Suppressor macrophage treated with lipopolysaccharide for 4 hours (primary cell): ENCODE measurements at places on chromosomes 2 and 18.
A peak's percentile ranks its signal among the peaks of the same experiment; 100 is the strongest.

DNA sequence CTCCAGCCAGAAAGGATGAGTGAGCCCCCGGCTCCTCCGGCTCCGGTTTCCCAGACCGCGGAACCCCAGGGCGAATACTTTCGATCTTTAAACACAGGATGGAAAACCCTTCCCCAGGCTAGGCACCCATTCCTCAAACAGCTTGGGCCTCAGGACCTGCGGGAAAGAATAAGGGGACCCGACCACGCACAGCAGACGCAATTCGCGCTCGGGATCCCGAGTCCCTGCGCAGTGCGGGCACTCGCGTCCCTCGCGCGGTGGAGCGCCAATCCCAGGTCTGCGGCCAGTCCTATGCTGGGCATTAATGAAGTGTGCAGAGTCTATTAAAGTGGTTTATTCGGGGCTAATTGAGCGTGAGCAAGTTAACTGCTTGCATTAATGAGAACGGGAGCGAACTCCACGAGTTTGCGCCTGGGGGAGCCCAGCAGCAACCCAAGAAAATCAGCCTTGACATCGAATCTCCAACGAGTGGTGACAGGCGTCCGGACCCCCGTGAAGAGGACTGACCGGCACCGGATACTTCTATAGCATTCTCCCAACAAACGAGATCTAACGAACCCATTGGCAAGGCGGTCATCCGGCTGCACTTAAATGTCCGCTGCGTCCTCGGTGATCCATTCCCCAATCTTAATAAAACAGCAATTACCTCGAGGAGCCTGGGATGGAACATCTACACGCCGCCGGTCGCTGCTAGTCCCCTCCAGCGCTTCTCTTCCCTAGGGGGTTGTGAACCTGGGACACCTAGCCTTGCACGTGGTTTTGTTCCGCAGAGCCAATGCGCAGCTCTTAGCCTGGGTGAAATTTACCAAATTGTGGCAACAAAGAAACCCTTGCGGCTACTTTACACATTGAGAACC is 1.6 kb downstream of the OSR1 start:
- no peak for DNase-seq

GRCh38 chr2:155309483-155309882 is 611.0 kb downstream of the KCNJ3 start:
- DNase-seq, result no peak

DNA sequence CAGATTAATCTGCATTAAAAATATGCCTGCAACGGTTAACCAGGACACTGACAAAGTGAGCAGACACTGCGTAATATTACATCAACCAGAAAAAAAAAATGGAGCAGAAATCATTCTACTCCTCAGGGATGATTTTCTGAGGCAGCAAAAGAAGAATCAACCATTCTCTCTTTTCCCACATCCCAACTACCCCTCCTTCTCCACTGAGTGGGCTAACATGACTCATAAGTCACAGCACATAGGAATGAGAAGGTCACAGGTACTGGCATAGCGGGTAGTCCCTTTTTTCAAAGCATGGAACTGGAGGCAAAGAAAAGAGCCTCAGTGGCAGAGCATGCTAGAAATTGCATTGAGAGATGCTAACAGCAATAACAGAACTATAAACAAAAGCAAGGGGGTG is 54.3 kb upstream of the TSPYL6 start:
- DNase-seq, result no peak

GRCh38 chr2:42964439-42965083 is 172.2 kb upstream of the HAAO start:
- no peak for DNase-seq

DNA sequence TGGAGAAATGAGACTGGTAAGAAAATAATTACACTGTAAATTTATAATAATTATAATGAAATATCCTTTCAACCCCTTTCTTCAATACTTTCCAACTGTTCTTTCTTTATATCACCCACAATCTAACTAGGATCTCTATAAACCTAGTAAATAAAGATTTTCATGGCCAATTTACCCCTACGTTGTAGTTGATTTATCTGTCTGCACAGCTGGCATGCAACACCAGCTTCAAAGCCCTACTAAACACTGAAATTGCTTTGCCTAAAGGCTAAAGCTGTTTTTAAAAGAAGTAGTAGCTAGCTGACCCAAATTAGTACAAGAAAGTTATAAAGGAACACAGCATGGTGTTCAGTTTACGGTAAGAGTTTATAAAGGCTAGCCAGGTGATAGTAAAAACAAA is 140.1 kb downstream of the NOL4 start:
- DNase-seq, result no peak

DNA sequence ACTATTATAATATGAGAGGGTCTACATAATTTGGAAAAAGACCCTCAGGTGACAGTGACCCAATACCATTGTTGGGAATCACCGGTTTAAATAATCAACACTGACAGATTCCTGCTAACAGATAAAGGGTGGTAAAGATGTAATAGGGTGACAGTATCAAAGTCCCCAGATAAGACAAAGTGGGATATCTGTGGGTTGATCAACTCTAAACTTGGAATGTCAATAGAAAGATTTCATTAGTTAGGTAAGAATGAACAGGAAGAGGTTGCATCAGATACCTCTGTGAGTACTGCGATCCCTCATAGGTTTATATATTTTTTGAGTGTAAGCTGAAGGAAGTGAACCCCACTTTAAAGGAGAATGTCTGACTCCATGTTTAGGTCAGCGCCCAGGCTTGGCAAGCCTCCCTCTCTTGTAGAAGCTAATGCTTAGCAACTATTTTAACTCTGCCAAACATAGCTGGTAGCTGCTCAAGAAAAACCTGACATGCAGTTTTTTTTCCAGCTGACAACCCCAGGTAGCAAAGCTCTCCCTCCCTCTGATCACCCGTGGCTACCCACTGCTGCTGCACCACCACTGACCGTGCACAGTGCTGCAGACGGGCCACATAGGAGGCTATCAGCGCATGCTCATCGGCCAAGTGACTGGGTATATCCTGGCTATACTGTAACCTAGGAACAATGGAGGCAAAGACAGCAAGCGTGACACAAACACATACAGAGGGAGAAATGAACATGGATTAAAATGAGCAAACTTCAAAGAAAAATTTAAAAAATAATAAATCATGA is 113.3 kb upstream of the DNMT3A start:
- no peak for DNase-seq

DNA sequence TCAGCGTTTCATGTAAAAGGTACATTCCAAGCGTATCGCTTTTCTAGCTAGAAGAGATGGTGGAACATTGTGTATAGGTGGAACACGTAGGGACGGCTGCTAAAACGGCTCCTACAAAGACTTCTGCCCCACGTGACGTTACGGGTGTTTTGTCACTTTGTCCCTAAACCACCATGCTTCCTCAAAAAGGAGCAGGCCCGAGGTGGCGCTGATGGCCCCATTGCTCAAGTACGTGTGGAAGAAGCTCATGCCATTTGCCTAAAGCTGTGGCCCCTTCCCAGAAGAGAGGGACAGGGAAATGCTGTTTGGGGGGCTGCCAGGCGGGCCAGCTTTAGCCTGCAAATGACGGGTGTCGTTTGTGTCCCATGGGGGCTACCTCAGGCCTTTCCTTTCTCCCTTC is 72.7 kb downstream of the TMEM247 start:
- DNase-seq, result no peak

DNA sequence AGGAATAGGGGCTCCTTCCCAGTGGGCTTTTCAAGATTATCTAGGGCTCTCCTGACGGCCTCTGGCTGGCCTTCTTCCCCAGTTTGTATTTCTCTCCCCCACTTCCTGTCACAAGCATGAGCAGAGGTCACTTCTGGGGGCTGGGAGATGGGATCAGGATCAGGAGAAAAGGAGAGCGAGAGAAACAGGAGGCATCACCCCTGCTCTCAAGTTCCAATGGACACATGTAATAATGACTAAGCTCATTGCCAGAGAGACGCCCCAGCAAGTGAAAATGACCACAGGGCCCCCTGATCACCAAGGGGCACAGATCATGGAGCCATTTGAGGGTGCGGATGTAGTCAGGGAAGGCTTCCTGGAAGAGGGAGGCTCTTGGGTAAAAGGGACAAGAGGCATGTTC is 92.1 kb downstream of the SMAD7 start:
- DNase-seq, result no peak

- DNase-seq, result no peak
Measured at GRCh38 chr18:25727281-25727985, 363.0 kb downstream of the SS18 start.

DNA sequence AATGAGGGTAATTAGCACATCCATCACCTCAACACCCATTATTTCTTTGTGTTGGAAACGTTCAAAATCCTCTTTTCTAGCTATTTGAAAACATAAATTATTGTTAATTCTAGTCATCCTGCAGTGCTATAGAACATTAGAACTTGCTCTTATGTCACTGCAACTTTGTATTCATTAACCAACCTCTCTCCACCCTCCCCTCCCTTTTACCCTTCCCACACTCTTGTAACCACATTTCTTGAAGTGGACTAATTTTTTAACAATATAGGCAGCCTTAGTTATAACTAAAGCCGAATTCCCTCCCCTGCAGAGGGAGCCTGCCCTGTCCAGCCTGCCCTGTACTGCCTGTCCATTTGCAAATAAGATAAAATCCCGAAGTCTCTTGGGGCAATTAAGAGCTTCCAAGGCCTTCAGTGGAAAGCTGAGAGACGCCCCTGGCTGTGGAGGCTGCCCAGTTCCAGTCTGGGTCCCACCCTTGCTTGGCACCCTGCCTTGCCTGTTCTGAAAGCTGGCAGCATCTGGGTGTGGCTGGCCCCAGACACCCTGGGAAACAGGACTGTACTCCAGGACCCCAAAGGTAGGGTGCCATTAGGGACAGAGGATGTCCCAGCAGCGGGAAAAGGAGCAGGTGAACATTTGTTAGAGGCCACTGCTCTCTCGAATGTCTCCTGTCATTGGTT is 65.1 kb downstream of the MEX3C start:
- DNase-seq, result no peak

- DNase-seq, result no peak
Measured at GRCh38 chr18:64852281-64852680, 703.4 kb upstream of the LINC00305 start.

- no peak for DNase-seq
Measured at GRCh38 chr2:157259386-157259785, 1.9 kb downstream of the GALNT5 start.

DNA sequence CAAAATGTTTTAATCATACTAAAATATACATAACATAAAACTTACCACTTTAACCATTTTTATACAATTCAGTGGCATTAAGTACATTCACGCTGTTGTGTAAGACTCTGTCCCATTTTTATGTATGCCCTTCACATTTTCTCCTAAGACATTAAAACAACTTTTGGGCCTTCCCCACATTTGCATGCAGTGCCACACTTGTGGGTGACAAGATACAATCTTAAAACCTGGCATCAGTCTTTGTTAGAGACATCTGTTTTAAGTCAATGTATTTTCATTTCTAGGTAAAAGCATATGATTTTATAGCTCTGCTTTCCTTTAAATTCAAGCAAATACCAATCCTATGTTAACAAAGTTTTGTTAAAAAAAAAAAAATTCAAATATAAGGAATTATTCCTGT is 17.3 kb downstream of the SPRED2 start:
- DNase-seq, result no peak

- no peak for DNase-seq
Measured at GRCh38 chr2:20183373-20183772, 41.6 kb downstream of the SDC1 start.

DNA sequence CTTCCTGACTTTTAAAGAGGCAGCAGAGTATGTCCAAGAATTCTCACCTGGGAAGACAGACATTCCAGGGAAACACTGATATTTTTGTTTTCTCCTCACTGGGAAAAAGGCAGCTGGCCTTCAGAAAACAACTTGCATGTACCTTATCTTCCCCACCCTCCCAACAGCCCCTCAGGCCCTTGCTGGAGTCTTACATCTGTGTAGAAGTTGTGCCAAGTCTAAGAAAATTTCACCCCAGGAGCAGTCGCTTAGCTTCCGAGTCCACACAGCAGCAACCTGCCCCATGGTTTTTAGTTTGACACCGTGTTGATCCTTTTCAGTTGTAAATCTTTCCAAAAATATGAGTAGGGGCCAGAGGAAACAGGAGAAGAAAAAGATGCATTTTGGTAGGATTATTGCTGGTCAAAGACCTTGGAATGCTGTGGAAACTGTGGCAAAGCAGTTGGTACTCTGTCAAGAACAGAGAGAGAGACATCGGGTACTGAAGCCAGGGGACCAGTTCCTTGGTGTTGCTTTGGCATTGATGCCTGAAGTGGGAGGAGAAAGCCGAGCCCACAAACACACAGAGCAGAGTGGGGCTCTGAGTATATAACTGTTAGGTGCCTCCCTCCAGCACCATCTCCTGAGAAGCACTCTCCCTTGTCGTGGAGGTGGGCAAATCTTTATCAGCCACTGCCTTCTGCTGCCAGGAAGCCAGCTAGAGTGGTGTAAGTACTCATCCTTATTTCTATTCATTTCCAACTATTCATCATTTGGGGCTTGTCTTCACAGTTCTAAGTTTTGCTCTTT is at the start of gene SLC14A1:
Gene SLC14A1 (plus strand): TSS at position 615 of the 789 bp plus-strand sequence. CDS start 6,140 bp downstream, outside the sequence.
- DNase-seq, result no peak

- peak; percentile 64 for DNase-seq
Measured at GRCh38 chr2:101361121-101361520, 26.2 kb downstream of the CREG2 start.

DNA sequence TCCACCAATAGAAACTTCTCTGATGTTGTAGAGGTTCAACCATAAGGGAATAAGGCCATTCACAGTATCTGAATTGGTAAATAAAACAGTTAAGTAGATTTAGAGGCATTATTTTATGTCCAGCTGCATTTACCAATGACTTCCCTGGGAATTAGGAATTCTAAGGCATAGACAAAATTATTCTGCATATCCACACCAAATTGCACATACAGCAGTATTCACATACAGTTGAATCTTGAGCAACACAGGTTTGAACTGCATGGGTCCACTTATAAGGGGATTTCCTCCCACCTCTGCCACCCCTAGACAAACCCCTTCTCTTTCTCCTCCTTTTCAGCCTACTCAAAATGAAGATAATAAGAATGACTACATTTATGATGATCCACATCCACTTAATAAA is 54.4 kb downstream of the COL5A2 start:
- DNase-seq, result no peak

DNA sequence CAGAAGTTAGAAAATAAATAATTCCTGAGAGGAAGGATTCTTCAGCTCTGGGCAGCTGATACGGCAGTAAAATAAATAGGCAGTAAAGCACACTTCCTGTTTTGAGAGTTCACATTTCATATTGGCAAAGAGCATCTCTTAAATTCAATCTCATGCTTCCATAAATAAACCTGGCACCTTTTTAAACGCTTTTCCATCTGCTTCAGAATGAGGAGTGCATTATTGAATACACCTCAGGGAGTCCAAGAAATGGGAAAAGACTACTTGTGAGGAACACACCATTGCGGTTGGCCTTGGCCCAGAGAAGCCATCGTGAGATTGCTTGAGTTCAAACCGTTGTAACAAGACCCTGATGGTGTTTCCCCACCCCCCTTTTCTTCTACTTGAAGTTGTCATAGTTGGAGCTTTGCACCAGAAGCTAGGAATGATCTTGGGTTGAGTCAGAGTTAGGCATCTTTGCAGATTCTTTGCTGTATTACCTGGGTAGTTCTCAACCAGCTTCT is 123.9 kb downstream of the RDH14 start:
- DNase-seq, result no peak

DNA sequence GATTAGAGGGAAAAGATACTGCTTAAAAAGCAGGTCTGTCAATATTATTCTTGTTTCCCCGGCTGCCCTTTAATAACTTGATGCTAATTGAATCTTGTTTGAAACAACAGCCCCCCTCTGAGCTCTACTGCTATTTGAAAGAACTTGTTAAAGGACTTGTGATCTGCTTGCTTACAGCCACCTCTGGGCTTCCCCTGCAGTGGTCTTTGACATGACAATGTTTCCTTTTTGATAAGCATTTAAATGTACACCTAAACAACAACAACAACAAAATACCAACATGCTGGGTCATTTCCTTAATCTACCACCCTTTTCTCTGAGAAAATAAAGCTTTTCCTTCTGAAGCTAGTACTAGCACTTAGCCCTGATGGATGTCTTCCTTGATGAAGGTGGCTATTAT is 3.9 kb downstream of the HOXD1 start:
- DNase-seq, result no peak
